ENCODE measurements at places on chromosomes 1 and 21.

DNA sequence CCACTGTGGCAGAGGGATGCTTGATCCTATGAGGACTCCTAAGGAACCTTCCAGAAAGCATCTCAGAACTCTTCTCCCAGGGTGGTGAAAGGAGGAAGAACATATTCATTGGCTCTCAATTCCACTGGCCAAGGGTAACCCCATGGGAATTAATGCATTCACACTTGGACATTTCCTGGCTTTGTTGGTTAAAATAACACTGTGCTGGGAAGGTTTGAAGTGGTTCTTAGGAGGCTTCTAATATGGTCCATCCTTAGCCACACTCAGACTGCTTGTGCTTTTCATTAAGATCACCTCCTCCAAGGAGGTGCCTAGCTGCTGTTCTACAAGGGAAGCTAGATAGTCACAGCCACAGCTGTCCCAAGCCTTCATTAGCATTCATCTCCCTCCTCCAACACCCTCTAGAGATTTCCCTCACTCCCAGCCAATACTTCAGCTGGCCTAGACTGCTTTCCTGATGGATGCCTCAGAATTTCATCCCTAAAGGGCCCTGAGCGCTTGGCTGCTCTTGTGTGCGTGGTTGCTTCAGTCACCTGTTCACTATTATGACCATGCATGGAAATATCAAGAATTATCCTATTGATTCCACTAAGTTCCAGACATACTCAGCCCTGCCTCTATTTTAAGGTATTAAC is 544.4 kb downstream of the PLPP3 start:
- DNase-seq: no peak

DNA sequence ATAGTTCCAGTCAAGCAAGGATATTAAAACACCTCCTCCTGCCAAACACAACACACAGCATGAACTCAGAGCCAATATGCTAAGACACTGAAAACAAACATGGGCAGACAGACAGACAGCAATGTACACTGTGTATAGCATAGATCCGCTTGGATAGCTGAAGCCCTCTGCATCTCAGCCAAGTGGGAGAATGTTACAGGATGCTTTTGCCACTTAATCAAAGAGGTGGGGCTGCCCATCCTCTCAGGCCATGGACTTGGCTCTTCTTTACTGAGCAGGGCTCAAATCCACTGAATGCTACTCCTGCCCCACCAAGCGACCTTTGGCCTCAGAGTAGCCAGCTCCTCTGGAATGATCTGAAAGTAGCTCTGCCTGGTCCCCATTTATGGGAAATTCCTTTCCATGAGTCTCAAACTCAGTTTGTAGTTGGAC is 64.7 kb upstream of the NGF start:
- no peak for DNase-seq

DNA sequence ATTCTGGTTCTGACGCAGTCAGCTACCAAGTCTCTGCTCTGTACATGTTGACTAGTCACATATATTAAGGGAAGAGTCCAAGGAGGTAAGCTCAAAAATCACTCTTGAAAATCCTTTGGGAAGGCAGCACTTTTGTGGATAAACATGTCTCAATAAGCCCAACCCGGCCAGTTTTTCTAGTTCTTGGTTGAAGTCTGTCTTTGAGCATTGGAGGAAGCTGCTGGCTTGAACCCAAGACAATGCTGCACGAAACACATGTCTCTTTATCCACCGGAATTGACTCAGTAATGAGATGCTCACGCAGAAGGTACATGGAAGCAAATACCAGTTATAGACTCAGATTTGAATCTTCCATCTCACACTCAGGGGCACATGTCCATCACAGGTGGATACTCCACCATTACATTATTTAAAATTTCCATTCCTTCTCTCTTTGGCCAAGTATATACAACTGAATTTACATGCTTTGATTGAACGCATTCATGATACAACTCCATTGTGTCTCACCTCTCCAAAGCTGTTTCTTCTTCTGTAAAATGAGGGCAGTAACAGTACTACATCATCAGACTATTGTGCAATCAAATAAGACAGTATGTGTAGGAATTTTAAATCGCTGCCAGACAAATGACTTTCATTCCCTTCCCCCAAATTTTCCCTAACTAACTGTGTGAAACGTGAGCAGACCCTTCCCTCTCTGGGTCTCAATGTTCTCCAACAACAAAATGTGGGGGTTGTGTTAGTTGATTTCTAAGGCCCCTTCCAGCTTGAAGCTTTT is 9.6 kb upstream of the GUCA2A start:
- no peak for DNase-seq

- no peak for DNase-seq
Measured at GRCh38 chr1:113297749-113298148, 92.6 kb upstream of the MAGI3 start.

DNA sequence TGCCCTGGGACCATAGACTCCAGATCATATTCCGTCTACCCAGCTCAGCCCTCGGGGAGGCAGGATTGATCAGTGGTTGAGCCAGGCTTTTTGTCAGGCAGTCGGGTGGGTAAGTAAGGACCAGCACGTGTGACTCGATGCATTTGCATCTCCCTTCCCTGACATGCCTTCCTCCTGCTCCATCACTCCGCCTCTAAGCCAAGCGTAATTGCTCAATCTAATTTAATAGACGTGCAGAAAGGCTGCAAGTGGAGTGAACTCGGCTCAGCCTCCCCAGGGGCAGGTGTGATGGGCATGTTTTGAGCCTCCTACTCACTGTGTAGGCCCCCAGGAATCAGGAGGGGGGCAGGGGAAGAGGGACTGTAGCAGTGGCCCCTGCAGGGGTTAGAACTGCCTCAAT is 34.6 kb upstream of the GRIK3 start:
- no peak for DNase-seq

- no peak for DNase-seq
Measured at GRCh38 chr1:15386164-15386749, 23.4 kb upstream of the EFHD2 start.

DNA sequence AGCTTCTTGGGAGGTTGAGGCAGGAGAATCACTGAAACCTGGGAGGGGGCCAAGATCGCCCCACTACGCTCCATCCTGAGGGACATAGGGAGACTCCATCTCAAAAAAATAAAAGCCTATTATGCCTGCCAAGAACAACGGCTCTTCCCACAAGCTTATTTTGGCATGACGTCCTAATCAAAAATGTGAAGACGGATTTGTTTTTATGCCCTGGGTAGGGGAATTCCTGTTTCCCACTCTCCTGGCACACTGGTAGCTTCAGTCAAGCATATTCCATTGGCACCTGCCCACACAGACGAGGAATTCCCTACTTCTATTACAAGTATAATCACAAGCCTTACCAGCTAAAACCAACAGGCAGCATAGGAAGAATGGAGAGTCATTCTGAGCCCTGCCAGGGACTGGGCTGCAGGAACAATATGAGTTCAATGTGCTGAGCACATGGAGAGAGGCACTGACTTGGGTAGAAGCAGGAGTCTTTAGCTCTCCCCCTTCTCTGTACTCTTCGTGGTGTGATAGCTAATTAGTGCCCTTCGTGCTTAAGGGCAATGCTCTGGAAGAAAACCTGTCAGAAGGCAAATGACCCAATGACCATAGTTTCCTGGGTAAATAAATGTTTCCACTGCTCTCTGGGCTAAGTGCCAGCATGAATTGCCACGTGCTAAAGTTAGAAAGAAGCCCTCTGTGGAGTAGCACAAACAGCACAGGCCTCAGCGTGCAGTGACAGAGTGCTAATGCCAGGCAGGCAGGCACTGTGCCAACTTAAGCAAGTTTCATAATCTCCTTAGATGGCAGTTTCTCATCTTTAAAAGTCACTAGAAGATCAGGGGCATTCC is 16.8 kb downstream of the TNFSF4 start:
- no peak for DNase-seq

- no peak for DNase-seq
Measured at GRCh38 chr1:236762410-236762809, 32.7 kb upstream of the MTR start.

DNA sequence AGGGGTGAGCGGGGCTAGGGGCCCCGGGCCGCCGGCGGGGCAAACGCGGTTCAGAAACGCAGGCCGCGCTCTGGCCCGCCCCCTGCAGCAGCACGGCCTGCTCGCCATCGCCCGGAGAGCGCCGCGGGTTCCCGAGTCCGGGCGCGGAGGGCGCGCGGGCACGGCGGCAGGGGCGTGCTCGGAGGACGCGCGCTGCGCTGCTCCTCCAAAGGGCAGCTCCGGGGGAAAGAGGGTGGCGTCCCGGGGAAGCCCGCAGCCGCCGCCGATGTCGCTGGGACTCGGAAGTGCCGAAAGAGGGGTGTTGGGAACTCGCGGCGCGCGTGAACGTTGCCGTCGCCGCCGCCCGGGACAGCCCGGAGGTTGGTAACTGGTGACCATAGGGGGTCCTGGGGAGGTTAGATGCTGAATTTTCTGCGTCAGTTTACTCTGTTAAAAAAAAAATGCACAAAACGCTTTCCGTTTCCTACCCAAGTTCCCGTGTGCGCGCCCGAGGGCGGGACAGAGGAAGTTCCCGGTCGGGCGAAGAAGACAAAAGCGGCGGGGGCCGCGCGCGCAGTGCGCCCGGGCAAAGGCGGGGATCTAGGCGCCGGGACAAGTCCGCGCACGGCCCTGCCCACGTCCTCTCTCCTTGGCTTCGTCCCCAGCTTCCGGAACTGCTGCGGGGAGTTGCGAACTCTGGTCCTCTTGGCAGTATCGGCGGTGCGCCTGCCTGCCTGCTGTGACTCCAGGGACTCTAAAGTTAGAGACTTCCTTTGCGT is at the start of gene HHAT:
TSS of gene HHAT (plus strand) at position 157 of the 758 bp plus-strand sequence. CDS start 20,074 bp downstream, outside the sequence.
- DNase-seq: peak; percentile 19

Measured in stimulated activated CD8-positive, alpha-beta memory T cell treated with anti-CD3 and anti-CD28 coated beads, Interleukin-7, amount 100 ng/mL, for 1 hour (primary cell).